ENCODE measurements at places on chromosomes 13 and 19.

DNA sequence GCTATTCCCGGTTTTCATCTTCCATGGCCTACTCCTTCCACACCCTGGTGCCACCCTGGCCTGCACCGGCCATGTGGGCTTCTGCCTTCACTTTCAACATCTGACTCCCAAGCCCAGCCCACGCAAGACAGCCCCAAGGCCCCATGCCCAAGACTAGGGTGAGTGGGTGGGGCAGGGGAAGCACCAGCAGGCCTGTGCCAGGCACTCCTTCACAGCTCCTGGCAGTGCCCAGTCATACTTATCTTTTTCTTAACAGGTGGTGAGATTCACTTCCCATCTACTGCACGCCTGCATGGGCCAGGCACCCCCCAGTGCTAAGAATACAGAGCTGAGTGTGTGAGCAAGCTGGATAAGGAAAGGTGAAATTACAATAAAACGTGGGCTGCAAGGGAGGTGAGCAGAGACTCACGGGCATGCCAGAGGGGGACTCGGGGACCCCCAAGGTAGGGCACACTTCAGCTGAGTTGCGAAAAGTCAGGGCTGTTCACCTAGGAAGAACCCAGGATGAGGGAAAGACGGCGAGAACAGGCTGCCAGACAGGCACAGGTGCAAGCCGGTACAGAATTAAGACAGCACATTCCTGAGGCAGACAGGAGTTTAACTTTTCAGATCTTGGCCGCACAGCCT lies 55.7 kb downstream of the COL4A1 start:
- no peak for DNase-seq

GRCh38 chr13:109816808-109817203 lies 30.4 kb upstream of the IRS2 start:
- DNase-seq: no peak

DNA sequence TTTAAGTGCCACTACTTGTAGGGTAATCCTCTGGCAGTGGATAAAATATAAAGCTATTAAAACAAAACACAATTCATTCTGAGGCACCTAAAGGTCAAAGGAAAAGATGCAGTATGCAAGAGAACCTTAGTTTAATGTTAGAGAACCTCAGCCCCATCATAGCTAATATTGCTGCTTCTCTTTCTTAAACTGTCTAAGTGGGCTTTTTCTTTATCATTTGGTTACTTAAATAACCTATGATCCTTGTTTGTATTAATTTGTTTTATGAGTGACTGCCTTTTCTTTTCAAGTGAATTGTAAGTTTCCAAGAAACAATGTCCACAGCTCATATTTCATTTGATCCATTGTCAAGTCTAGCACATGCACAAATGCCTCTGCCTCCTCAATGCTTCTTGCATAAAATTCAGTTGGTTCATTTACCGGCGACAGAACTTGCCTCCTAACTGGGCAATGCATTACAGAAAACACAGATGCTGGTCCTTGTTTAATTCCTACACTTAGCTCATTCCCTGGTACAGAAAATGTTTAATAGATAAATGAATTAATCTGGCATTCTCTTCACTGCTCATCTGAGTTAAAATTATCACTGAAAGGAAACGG lies 1049.8 kb downstream of the OLFM4 start:
- no peak for DNase-seq

GRCh38 chr13:30000370-30000765 lies 150.0 kb upstream of the UBL3 start:
- no peak for DNase-seq

- DNase-seq: peak; percentile 32
Measured at GRCh38 chr19:41774515-41774980, 19.2 kb downstream of the CEACAM6 start.

GRCh38 chr19:48445256-48445605 lies 552 bp upstream of the GRWD1 start:
- no peak for DNase-seq

- no peak for DNase-seq
Measured at GRCh38 chr13:111547726-111548273, 227.4 kb downstream of the TEX29 start.

DNA sequence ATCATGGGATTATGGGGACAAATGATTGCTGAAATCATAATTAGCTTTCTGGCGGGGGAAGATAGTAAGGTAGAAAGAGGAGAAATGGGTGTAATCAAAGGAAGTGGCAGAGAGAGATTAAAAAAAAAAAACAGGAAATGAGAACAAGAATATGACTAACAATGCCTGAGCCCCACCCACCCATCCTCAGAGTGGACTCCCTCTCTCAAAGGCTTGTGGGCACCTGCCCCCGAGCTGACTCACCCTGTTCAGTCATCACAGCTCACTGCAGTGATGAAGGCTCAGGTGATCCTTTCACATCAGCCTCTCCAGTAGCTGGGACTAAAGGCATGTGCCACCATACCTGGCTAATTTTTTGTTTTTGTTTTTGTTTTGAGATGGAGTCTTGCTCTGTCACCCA lies 26.4 kb upstream of the TPT1 start:
- DNase-seq: peak; percentile 88

DNA sequence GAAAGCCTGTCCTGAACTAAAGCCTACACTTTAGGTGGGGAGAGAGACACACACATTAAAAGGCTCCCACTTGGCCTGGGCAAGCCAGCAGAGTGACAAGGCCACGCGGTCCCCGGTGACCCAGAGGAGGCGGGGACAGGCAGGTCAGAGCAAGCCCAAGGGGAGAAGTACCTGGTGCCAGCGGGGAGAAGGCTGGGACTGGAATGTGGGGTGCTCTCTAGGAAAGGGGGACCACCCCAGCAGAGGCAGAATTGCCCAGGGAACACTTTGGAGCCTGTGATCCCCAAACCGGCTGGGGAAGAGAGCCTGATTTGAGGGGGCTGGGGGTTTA lies 82.3 kb downstream of the RAB20 start:
- no peak for DNase-seq

GRCh38 chr13:88153353-88153752 lies 482.2 kb downstream of the SLITRK5 start:
- DNase-seq: no peak

- DNase-seq: no peak
Measured at GRCh38 chr19:38559428-38560401, 58.0 kb downstream of the MAP4K1 start.

DNA sequence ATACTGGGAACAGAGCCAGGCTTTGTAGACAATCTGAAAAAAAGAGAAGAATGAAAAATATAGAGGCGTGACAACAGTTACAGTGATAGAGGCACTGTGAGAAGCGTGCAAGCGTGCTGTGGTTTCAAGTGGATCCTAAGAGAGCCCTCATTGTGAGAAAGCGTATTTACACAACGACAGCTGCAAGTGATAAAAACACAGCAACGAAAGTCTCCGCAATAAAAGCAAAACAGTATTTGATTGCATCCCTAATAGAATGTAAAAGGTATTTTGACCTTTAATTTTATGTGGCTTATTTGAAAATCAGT lies 642.7 kb upstream of the ARGLU1 start:
- no peak for DNase-seq

DNA sequence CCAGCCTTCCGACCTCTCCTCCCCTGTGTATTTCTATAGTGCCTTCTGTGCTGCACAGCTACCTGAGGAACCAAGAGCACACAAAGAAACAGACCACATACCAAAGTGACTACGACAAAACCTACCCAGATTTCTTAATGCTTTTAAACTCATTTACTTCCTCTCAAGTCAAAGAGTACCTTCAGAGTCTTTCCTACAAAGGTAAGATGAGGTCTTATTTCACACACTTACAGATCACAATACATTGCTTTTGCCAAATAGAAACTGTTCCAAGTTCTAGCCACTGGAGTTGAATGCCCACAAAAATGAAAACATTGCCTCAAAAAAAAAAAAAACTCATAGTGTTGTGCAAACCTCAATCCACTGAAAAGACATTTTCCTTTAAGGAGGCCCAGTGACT lies 36.4 kb downstream of the TEX26 start:
- DNase-seq: no peak

GRCh38 chr19:1261798-1262622 lies 7.1 kb upstream of the CIRBP start:
- no peak for DNase-seq

DNA sequence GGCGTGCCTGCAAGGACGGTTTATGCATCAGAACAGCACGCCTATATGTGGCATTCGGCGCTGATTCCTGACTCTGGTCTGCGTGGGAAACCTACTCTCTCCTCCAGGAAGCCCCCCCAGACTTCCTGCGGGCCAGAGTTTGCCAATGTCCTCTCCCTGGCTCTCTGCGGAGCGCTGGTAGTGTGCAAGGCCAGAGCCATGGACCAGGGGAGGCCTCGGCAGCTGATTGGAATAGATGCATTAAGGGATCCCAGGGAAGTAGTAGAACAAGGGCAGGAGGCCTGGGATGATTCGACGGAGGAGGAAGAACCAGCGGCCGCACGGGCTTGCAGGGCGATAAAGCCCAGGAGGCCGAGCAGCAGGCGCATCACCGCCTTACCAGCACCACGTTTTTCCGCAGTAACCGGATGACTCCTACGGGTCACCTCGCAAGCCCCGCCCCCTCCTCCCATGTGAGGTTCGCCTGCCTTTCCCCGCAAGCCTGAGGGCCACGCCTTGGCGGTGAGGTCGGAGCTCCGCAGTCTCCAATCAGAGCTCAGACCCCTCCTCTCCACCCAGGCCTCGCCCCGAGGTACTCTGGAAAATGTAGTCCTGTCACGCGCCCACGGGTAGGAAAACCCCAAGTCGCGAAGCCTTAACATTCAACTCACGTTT lies 5.0 kb downstream of the CLEC11A start:
- DNase-seq: peak; percentile 78

DNA sequence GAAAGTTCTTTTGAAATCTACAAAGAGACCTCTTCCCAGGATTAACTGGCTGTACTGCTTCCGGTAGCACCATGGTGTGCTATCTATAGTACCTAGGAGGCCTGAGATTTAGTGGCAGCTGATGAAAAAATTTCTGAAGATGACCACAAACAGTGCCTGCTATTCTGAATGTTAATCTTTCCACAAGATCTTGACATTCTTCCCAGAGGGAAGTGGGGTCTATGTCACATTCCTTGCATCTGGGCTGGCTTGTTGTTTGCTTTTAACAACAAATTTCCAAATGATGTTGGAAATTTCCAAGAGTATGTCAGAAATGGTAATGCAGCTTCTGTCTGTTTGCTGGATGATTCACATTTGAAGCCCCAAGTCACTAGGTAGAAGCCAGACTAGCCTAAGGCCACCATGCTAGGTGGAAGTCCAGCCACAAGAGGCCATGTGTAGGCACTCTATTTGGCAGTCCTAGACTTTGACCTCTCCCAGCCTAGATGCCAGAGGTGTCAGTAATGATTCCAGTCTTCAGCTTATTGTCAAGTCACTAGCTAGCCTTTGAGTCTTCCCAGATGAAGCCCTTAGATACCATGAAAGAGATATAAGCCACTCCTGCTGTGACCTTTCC lies 22.1 kb downstream of the SPART start:
- DNase-seq: no peak

DNA sequence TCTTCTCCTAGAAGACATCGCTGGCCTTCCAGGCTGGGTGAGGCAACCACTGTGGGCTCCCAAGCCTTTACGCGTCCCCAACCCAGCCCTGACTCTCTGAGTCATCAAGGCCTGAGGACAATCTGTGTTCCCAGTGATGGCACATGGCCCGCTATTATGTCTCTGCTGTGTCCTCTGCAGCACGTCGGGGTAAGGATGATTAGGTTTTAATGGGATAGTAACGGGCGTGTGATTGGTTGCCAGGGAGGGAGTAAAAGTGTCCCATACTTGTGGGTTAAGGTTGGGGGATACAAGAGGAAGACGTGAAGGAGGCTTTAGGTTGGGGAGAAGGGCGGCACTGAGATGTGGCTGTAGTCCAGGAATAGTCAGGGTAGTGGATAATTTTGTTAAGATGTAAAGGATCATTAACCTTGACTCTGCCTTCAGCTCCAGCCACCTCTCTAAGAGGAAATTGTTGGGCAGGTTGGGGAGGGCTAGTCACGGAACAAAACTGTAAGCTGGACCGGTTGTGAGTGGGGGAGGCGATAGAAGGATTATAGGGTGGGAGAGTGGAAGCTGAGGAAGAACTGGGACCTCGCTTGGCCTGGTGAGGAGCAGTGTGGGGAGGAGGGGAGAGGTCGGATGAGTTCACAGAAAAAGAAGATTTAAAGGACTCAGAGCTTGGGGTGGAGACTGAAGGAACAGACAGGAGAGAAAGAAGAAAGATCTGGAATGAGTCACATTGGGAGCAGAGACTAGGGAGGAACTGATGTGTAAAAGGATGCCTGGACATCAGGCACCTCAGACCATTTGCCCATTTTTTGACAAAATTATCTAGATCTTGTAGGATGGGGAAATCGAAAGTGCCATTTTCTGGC lies 27.9 kb upstream of the IGFL1 start:
- no peak for DNase-seq

DNA sequence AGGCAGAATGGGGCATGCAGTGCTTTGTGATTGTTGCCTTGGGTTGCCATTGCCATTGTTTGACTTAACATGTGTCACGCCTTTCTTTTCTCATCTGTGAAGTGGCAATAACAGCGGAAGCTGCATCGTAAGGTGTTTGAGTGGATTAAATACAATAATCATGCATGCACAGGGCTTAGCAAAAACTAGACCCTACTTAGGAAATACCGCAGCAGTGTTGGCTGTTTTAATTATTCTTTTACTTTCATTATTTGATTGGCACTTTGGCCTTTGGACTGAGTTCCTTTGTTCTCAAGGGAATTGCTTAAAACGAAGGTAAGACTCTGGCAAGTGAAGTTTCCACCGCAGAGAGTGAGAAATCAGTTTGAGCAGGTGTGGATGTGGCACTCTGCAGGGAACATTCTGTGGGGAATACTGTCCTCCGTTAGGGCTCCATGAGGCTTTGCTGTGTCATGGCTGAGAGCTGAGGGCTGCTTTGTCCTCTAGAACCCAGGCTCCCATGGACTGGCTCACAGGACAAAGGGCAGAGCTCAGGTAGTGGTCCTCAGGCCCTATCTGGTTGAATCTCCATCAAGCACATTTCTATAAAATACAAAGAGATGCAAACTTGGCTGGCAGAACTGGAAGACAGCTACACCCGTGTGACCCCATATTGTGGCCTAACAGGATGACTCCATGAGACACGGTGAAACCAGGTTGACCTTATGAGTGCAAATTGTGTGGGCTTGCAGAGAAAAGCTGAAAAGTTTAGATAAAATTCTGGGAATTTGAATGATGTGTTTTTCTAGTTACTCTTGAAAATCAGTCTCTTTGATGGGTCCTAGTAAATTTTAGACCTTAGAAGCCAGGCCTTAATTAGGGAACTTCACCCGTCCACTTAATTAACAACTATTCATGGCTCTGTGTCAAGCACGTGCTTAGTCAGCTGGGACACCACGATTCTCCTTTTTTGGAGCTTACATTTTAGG lies 407.2 kb downstream of the KCNRG start:
- DNase-seq: no peak

- no peak for DNase-seq
Measured at GRCh38 chr13:74132152-74132775, 1.9 kb downstream of the KLF12 start.

- no peak for DNase-seq
Measured at GRCh38 chr13:54185101-54185500, 1156.5 kb downstream of the OLFM4 start.

DNA sequence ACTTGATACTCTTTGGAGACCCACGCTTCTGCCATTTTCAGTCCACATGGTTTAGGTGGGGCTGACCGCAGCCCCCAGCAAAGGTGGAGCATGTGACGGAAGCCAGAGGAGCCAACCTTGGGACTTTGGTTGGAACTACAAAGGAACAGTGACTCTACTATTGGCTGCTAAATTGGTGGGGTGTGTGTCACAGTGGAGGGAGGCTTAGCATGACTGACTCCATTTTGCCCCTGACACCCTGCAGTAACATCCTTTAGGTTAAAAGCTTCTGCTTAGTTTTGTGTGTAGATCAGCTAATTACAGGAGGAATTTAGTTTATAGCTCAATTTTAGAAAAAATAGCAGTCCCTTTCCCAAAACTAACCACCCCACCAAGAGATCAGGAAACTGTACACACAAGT lies 6.6 kb downstream of the SDHAF1 start:
- no peak for DNase-seq

- no peak for DNase-seq
Measured at GRCh38 chr13:106382534-106382933, 152.9 kb downstream of the EFNB2 start.
